ENCODE measurements at places on chromosomes 7 and 10.

- no peak for DNase-seq
Observed at GRCh38 chr10:21488246-21488956, 37.1 kb downstream of the SKIDA1 start.

DNA sequence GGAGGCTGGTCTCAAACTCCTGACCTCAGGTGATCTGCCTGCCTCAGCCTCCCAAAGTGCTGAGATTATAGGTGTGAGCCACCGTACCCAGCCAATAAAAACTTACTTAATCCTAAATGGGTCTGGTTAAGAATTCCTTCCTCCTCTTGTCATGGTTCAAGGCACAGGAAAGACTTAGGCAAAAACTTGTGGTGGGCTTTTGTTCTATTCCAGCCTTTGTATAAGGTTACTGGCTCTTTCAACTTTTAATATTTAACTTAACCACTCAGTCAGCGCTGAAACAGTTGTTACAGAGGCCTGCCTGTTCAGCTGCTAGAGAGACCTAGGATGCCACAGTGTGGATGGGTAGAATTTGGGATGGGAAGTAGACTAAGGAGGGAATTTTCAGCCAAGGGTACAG is 28.1 kb upstream of the GARS1 start:
- DNase-seq: no peak

DNA sequence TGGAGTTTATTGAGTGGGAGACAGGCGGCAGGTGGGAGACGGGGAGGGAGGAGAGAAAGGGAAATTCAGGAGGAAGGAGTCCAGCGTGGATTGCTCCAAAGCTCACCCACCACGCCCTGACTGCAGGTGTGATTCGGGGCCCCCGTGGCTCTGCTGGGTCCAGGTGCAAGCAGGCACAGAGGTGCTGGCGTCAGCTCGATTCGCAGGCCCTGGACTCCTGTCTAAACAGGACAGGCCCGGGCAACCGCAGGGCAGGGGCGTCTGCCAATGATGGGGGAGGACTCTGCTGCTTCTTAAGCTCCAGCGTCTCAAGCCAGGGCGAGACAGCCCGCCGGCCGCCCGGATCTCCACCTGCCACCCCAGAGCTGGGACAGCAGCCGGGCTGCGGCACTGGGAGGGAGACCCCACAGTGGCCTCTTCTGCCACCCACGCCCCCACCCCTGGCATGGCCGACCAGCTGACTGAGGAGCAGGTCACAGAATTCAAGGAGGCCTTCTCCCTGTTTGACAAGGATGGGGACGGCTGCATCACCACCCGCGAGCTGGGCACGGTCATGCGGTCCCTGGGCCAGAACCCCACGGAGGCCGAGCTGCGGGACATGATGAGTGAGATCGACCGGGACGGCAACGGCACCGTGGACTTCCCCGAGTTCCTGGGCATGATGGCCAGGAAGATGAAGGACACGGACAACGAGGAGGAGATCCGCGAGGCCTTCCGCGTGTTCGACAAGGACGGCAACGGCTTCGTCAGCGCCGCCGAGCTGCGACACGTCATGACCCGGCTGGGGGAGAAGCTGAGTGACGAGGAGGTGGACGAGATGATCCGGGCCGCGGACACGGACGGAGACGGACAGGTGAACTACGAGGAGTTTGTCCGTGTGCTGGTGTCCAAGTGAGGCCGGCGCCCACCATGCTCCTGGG is at the start of gene CALML3:
Gene CALML3 (plus strand): TSS at position 321 of the 920 bp plus-strand sequence. CDS start 125 bp downstream, at position 446.
- DNase-seq: no peak

GRCh38 chr7:83608716-83609115 is 40.2 kb downstream of the SEMA3E start:
- no peak for DNase-seq

GRCh38 chr7:34488766-34489165 is 169.3 kb upstream of the NPSR1 start:
- no peak for DNase-seq
